ENCODE measurements at places on chromosomes 12 and 14. TPM values are rescaled to one million over a fixed set of nuclear protein-coding genes. Genes with fewer than 3 reads are reported as not detected.

DNA sequence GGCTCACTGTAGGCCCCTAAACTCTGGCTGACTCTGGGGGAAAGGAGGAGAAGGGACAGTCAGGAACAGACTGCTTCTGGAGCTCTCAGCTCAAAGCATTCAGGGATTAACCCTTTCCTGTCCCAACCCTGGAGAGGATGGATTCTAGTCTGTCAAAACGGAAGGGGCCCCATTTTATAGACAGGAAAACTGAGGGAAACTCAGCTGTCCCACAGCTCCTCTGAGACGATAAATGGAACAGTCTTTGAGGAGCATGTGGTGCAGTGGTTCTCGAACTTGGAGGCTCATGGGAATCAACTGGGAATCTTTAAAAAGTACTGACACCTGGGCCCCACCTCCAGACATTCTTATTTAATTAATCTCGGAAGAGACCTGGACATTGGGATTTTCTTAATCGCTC, 23.7 kb downstream of the SRRM4 start:
- no peaks in the 10 kb centered on the region for H3K36me3 ChIP-seq
- H3K4me3 ChIP-seq = no peak overlapping the region
- DNase-seq = no peak
- H3K4me1 ChIP-seq = no peaks in the 10 kb centered on the region
- H3K27ac ChIP-seq = no peak overlapping the region

DNA sequence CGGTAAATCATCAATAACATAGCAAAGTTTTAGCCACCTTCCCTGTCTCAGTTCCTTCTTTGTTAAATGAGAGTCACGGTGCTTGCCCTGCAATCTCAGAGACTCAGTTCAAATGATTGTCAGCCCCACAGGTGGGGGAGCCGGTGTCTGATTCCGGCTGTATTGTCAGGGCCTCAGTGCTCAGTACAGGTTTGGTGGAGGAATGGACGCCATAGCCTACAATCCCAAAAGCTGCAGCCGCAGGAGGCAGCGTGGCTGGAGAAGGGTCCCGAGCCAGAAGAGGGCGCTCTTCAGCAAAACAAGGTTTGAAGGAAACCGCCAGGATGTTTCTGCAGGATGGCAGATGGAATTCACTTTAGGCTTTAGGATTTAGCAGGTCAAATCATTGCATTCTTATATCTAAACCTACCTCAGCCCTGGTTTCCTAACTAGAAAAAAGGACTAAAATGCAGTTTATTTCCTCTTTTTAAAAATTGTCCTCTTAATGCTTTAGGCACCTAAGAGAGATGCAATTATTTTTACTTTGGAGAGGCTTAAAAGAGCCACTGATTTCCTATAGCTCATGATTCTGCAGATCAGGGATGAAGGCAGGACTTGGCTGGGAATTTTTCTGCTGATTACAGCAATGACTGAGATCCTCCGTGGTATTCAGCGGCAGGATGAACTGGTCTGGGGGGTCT, 29.2 kb downstream of the FOS start:
- H3K4me1 ChIP-seq = no peaks in the 10 kb centered on the region
- DNase-seq = peak; percentile 81
- no peaks in the 10 kb centered on the region for H3K36me3 ChIP-seq
- H3K27me3 ChIP-seq = no peaks in the 10 kb centered on the region
- H3K4me3 ChIP-seq = no peak overlapping the region

DNA sequence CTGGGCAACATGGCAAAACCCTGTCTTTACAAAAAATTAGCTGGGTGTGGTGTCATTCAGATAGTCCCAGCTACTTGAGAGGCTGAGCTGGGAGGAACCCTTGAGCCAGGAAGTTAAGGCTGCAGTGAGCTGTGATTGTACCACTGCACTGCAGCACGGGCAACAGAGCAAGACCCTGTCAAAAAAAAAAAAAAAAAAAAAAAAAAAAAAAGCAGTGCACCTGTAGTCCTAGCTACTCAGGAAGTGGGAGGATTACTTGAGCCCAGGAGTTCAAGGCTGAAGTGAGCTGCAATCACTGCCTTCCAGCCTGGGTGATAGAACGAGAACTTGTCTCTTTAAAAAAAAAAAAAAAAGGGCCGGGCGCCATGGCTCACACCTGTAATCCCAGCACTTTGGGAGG, 5.6 kb downstream of the REM2 start:
- H3K27me3 ChIP-seq = no peaks in the 10 kb centered on the region
- H3K27ac ChIP-seq = no peak overlapping the region
- H3K4me1 ChIP-seq = peaks cover 17% of the 10 kb centered on the region
- no peak for DNase-seq

DNA sequence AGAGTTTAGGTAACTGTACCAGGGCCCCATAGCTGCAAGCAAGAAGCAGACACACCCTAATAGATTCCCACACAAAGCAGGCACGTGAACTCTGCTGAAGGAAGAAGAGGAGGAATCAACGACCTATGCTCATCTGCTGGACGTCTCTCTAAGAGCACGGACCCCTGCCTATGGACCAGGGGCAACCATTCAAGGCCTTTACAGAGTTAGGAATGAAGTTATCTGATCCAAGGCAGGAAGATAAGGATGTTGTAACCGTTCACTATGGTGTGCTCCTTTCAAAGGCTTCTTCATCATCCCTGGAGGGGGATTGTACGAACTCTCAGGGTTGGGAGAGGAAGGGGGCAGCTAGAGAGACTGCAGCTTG, 141.6 kb upstream of the PARP11 start:
- H3K27me3 ChIP-seq = no peaks in the 10 kb centered on the region
- no peak overlapping the region for H3K4me3 ChIP-seq
- H3K4me1 ChIP-seq = no peaks in the 10 kb centered on the region
- H3K27ac ChIP-seq = no peak overlapping the region
- H3K36me3 ChIP-seq = no peaks in the 10 kb centered on the region

DNA sequence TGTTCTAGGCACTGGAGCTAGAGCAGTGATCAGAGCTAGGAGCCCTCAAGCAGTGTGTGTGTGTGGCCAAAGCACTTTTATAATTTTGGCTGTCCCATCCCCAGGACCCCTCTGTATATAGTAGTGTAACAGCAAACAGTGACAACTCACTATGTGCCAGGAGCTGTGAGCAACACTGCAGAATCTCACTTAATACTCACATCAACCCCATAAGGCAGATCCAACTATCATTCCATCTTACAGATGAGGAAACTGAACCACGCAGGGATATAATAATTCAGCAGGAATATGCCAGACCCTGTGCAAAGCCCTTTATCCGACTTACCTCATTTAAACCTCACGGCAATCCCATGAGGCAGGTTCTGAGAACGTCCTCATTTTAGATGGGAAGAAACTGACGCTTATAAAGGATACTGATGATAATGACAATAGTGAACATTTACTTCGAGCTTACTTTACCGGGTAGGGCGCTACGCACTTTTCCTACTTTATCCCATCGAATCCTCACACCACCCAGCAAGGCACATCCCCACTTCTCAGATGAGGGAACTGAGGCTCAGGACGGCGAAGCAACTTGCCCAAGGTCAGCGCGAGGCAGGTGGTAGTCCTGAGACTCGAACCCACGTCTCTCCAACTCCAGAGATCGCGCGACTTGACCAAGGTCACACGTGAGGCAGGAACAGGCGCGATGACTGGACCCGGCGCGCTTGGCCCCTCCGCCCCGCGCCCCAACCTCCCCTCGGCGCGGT, 687 bp downstream of the RAB35 start:
- peak overlapping the region; percentile 93 for H3K4me3 ChIP-seq
- H3K36me3 ChIP-seq = peaks cover 14% of the 10 kb centered on the region
- H3K27ac ChIP-seq = peak overlapping the region; percentile 85
- H3K4me1 ChIP-seq = peaks cover 39% of the 10 kb centered on the region
- DNase-seq = no peak

- DNase-seq = peak; percentile 32
- H3K4me1 ChIP-seq = peaks cover 18% of the 10 kb centered on the region
- H3K27ac ChIP-seq = no peak overlapping the region
These were observed 131.2 kb upstream of the DYRK2 start for GRCh38 chr12:67517181-67517887.

DNA sequence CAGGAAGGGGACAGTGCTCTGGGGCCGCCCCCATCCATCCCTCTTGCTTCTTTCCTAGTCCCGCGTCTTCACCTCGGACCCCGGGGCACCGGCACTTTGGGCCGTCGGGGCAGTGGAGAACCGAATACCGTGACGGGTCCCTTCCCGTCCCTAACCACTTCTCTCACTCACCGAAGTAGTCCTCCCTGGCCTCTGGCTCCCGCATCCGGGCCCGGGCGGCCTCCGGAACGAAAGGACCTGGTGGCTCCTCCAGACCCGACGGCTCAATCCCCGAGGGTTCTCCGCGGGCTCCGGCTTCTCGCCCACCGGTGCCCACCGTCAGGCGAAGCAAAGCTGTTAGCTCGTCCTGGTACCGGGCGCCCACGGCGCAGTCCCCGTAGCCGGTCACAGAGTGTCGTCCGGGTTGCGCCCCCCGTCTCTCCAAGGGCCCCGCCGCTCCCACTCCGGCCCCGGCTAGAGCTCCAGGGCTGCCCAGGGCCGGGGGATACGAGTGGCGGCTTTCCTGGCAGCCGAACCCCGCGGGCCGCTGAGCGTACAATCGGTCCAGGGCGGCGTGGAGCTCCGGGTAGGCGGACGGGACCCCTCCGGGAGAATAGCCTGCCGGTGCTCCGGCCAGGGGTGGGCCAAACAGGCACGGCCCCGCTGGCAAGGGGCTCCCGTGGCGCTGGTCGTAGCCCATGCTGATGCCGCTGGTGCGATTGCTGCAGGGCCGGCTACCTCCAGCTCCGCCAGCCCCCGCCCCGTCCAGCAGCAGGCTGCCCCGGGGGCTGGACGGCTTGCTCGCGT, 1.1 kb downstream of the AJUBA start:
- H3K27ac ChIP-seq = peak overlapping the region; percentile 94
- peaks cover 13% of the 10 kb centered on the region for H3K4me1 ChIP-seq
- no peaks in the 10 kb centered on the region for H3K27me3 ChIP-seq
- peak overlapping the region; percentile 74 for H3K4me3 ChIP-seq
- DNase-seq = no peak
- no peaks in the 10 kb centered on the region for H3K36me3 ChIP-seq

DNA sequence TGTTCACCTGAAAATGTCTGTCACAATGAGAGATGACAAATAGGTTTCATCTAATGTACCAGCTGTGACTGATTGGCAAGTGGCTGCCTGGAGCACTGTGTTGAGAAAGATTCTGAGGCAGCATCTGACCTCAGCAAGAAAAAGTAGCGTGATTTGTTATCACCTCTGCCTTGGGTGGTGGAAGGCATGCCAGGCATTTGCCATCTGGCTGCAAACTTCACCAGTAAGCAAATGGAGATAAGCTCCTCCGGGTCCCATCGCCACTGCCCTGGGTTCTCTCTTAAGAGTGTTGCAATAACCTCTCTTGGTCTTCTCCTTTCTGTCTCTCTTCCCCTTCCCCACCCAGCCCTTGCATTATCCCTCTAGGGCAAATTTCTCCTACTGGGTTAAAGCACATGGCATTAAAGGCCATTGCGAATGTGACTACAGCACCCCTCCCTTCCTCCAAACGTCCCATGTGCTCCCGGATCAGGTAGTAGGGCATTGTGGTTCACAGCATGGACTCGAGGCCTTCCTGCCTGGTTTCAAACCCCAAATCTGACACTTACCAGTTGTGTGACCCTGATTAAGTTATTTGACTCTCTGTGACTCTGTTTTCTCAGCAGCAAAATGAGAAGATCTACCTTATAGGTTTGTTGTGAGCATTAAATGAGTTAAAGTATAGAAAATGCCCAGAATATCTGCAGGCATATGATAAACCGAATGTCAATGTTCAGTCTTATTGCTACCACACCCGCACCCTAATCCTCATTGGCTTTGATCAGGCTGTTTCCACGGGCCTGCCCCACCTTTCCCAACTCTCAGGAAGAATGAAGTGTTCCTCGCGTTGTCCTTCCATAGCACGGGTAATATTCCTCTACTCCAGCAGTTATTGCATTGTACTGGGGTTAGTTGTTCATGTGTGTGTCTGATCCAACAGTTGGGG, 8.2 kb upstream of the LGALS3 start:
- peaks cover 15% of the 10 kb centered on the region for H3K4me1 ChIP-seq
- peak overlapping the region; percentile 13 for H3K27ac ChIP-seq
- H3K36me3 ChIP-seq = no peaks in the 10 kb centered on the region
- no peaks in the 10 kb centered on the region for H3K27me3 ChIP-seq

GRCh38 chr14:95660651-95661515, 25.3 kb upstream of the TCL1B start:
- no peaks in the 10 kb centered on the region for H3K36me3 ChIP-seq
- no peak overlapping the region for H3K27ac ChIP-seq
- no peak for DNase-seq
- H3K4me1 ChIP-seq = no peaks in the 10 kb centered on the region

GRCh38 chr14:34931206-34931605, 51.6 kb upstream of the SRP54 start:
- H3K36me3 ChIP-seq = no peaks in the 10 kb centered on the region
- no peaks in the 10 kb centered on the region for H3K27me3 ChIP-seq
- H3K4me3 ChIP-seq = no peak overlapping the region
- H3K4me1 ChIP-seq = no peaks in the 10 kb centered on the region
- no peak overlapping the region for H3K27ac ChIP-seq

DNA sequence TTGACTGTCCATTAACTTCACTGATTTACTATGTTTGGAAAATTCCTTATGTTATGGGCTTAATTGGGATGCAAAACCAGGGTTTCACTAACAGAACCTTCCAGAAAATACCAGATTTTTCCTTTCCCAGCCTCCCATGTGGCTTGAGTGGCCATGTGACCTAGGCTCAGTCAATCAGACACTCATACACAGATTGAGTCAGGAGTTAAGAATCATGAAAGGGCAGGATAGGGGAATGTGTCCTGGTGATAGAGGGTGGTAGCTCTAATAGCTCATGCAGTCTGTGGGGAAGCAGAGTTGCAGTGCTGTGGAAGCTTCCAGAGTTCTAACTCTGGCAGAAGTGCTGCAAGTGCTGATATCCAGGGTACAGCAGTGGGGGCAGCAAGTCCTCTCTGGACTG, 134.1 kb upstream of the IFNG-AS1 start:
- no peaks in the 10 kb centered on the region for H3K4me1 ChIP-seq
- H3K27me3 ChIP-seq = no peaks in the 10 kb centered on the region
- DNase-seq = no peak
- H3K36me3 ChIP-seq = no peaks in the 10 kb centered on the region
- H3K27ac ChIP-seq = no peak overlapping the region

GRCh38 chr12:42963988-42964387, 374.4 kb upstream of the PRICKLE1 start:
- H3K36me3 ChIP-seq = no peaks in the 10 kb centered on the region
- no peak overlapping the region for H3K4me3 ChIP-seq
- DNase-seq = no peak
- no peaks in the 10 kb centered on the region for H3K27me3 ChIP-seq

DNA sequence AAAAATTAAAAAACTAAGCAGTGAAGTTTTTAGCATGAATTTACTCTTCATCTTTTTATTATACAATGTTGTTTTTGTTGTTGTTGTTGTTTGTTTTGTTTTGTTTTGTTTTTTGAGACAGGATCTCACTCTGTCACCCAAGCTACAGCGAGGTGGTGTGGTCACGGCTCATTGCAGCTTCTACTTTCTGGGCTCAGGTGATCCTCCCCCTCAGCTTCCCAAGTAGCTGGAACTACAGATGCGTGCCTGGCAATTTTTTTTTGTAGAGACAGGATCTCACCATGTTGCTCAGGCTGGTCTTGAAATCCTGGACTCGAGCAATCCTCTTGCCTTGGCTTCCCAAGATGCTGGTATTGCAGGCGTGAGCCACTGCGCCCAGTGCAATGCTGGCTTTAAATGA, 11.3 kb downstream of the PPFIBP1 start:
- no peak overlapping the region for H3K4me3 ChIP-seq
- DNase-seq = no peak
- H3K27ac ChIP-seq = no peak overlapping the region

GRCh38 chr14:104108570-104109541, 23.4 kb downstream of the ASPG start:
- H3K4me3 ChIP-seq = no peak overlapping the region
- no peak overlapping the region for H3K27ac ChIP-seq
- no peak for DNase-seq
- H3K27me3 ChIP-seq = peaks cover 5% of the 10 kb centered on the region

Gene CEBPE
- total RNA-seq = not detected

Gene CD163
- 192 TPM for total RNA-seq

Gene OR4K5
- not detected for total RNA-seq

Gene GZMB
- not detected for total RNA-seq

Gene CATSPERB
- total RNA-seq = 3.9 TPM
